ENCODE measurements at places on chromosomes 7 and 10. TPM values are rescaled to one million over a fixed set of nuclear protein-coding genes. Genes with fewer than 3 reads are reported as not detected.

The C10orf67 gene
- total RNA-seq: 0.23 TPM

The ZPBP gene
- total RNA-seq: not detected

DNA sequence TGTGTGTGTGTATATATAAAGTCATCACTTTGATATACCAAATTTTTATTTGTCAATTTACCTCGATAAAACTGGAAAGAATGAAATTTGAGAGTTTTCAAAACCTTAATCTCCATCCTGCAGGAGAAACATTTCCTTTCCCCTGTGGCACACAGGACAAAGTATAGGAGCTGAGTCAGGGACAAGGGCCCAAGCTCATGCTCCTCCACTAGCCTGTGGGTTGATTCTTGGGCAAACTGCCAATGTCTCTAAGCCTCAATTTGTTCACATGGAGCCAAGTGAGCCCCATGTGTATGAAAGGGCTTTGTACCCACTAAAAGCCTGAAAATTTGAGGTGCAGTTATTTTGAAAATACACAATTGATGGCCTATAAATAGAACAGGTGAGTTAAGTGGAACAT is 60.3 kb upstream of the IL6 start:
- no peak for DNase-seq

DNA sequence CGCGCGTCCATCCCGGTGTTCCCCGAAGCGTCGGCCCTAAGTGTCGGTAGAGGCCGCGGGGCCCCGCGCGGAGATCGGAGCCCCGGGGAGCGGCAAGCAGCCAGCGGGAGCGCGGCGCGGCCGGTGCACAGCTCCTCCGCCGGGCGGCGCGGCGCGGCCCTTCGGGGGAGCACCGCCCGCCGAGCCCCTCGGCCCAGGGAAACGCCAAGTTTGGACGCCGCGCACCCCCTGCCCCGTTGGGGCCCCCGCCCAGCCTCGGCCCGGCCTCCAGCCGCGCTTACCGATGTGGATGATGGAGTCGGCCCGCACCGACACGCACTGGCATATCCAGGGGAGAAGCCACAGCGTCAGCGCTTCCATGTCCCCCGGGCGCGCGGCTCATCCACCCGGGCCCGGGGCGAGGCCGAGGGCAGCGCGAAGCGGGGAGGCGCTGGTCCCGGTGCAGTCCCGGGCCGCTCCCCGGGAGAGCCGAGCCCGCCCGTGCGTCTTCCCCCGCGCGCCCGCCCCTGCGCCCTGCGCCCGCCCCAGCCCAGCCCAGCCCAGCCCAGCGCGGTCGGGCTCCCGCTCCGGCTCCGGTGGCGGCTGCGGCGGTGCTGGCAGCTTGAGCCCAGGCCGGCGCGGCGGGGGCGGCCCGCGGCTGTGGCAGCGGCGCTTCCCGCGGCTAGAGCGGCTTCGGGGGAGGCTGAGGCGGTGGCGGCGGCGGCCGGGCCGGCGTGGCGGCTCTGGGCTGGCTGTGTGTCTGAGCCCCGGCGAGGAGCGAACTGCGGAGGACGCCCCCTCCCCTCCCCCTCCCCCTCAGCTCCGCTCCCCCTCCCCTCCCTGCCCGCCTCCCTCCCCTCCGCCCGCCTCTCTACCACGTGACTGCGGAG is at the start of gene GRID1:
TSS of gene GRID1 (minus strand) at position 763 of the 869 bp plus-strand sequence.
- DNase-seq: peak; percentile 53

DNA sequence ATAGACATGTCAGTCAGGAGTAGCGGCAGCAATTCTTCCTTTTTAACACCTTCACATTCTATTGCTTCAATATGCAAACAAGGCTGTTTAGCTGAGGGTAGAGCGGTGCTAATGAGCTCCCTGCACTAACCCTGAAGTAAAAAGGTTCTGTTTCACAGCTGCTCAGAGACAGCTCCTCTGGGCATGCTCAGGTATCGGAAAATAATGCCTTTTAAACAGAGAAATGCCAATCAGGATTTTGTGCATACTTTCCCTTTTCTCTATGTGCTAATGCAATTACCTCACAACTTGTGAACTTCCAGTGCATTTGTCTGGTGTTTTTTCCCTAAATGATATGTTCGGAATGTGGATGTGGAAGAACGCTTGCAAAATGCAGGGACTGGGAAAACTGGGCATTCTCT is 307.7 kb upstream of the FZD8 start:
- DNase-seq: no peak

DNA sequence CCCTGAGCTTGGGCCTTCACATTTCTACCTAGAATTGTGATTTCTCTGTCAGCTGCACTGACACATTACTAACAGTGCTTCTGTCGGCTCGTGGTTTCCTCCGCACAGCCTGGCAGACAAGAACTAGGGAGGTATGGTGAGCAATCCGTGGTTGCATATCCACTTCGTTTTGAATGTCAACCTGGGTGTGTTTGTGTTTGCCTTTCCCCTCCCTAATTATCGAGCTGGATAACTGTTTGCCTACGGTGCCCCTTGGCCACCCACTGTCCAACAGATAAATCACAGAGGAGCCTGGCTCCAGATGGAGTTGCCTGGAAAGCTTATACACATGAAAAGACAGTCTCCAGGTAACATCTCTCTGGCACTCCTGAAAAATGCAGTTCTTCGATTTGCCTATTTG is 228.8 kb downstream of the TRIL start:
- DNase-seq: no peak

DNA sequence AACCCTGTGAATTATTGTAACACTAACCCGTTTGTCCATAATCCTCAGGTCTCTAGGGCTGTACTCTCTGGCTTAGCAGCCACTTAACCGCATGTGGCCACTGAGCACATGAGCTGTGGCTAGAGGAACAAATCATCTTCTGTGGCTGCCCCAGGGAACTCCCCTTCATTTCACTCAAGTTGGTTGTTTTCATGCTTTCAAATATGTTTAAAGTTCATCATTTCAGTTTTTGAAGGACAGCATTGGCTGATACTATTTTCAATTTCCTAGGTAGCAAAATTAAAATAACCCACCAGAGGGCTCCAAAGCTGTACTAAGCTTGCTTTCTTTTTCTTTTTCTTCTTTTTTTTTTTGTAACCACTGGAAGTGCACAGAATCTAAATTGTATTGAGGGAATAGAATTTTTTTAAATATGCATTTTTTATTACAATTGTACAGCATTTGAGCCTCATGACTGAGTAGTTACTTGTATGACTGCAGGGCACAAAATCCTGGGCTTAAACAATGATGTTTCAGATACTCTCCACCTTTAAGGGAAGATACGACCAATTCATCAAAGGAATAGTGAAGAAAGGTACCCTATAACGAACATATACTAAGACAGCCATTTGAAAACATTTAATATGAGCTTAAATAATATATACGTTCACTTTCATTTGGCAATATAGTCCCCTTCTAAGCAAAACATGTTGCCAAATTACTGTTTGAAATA is 38.6 kb downstream of the MRC1 start:
- DNase-seq: no peak

GRCh38 chr7:36742911-36743775 is 18.8 kb upstream of the AOAH start:
- DNase-seq: no peak

DNA sequence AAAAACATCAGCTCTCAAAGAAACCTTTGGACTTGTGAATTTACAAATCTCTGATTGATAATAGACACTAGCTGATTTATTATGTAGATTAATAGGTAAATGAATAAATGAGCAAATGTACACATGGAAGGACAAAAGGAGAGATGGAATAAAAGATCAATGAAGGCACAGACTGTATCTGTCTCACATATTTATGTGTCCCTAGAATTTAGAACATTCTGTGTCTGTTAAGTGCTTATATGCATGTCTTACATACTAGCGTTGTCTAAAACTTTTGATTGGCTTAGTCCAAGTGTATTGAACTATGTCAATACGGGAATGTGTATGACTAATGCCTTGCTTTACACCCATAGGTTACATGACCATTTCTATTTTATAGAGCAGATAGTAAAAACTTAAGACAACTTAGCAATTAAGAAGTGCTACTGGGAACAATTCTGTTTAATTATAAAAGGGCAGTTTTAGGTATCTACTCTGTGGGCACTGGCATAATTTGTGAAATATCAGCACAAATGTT is 140.3 kb downstream of the PLXDC2 start:
- DNase-seq: no peak

- no peak for DNase-seq
These were observed 84.9 kb upstream of the ADRB1 start for GRCh38 chr10:113958631-113959382.

DNA sequence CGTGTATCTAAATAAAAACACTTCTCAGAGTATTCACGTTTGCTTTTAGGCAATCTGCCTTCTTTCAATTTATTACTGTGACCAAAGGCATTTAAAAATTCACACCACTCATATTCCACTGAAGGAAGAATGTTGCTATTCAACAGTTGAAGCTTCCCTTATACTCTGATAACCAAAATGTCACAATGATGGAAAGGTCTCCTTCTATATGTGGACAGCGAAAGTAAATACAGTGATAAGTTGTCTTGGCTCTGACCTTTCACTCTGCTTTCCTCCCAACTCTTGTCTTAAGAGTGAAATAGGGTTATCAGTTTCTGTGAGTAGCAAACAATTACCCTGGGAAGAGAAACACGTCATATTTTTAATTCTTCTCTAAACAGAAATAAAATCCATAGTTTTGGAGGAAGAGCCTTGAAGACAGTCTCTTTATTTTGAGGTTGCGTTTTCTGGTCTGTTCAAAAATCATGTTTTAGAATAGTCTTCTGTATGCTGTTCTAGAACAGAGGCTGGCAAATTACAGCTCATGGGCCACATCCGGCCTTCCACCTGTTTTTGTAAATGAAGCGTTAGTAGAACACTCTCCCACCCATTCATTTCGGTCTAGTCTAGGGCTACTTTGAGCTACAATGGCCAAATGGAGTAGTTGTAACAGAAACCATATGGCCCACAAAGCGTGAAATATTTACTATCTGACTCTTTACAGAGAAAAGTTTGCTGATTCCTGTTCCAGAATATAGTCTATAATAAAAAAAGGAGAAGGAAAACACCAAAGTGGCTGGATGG is 41.3 kb downstream of the ETV1 start:
- no peak for DNase-seq

DNA sequence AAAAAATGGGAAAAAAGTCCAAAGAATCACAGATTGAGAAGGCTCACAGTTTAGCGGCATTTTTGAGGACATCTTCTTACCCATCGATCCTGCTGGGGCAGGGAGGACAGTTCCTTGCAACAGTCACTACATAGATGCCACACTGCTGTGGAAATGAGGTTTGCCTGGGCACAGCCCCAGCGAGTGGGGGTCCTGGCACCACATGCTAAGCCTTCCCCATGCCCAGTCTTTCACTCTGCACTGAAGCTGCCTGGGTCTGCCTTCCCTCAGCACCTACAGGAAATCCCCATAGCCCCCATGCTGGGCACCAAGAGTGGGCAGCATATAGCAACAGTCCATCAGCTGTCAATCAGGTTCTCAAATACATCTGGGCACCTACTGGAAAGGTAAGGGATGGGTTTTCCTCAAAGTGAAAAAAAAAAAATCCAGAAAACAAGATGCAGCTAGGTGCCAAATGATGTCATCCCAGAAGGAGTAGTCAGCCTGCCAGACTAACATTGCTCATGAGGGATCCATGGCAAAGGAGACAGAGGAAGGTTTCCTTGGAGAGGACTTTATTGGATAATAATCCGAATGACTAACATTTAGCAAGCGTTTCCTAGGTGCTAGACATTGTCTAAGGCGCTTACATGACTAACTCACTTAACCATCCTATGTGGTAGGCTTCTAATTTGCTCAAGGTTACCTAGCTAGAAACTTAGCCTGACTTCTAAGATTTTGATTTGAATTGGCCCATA is 125.7 kb upstream of the CXCL12 start:
- DNase-seq: no peak

DNA sequence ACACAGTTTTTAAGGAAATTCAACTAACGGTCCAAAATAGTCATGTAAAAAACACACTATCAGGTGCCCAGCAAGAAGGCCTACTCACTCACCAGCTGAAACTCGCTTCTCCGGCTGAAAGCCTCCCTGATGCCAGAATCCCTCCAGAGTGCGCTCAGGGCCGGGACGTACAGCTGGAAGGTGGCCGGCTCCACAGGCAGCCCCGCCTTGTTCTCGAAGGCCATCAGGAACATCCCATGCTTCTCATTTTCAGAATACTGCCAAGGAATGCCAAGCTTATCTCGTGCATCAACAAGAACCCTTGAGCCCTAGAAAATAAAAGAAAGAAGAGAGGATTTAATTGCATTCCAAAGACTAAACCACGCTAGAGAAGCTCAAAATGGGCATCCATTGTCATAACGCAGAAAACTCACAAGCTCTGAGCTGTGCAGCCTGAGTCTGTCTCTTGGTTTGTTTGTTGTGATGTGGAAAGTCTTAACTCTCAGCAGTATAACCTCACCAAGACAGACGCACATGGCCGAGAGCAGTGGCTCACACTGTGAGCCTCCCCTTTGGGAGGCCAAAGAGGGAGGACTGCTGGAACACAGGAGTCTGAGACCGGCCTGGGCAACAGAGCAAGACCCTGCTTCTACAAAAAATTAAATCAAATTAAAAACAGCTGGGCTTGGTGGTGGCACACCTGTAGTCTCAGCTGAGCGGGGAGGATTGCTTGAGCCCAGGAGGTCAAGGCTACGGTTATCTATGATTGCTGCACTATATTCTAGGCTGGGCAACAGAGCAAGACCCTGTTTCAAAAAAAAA is 49.1 kb downstream of the GNA12 start:
- no peak for DNase-seq

DNA sequence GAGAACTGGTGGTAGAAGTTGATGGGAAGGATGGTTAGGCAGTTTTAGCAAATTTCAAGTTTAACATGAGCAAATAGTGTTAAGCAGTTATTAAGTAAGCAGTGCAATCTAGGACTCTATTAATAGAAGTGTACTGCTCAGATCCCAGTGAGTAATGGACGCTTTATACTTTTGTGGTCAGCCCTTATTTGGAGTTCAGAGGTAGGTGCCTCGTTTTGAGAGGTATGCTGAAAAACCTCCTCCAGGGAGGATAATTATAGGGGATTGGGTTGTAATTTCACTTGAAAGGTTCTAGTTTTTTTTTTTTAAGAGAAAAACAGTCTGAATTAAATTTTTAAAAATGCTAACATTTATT is 33.5 kb upstream of the CCDC7 start:
- no peak for DNase-seq

GRCh38 chr7:141674171-141674671 is 27.7 kb downstream of the DENND11 start:
- no peak for DNase-seq

DNA sequence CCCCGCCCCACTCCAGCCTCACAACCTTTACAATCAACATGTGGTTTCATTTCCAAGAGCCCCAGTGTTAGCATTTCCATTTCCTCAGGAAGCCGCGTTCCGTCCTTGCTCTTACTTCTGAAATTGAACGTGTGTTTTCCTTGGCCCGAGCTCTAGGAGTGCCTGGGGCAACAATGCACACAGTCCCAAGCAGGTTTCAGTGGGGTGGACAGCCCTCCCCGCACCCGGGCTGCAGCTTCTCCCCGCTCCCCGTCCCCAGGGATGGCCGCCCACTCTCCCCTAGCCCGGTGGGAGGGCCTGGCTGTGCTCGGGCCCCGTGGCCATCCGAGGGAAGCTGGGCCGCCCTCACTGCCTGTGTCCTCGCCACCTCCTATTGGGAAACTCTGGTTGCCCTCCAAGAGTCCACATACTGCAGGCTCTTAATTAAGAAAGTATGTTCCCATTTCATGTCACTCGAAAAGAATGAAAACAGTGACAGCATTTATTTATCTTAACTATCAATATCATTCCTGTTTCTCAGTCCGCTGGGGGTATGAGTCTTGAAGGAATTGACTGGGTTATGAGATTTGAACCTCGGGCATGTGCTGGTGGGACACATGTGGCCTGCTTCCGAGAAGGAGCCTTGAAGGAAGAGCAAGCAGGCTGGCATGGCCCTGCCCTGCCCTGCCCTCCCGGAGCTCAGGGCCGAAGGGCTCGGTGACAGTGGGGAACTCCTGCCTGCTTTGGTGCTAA is 163.8 kb downstream of the GRK5 start:
- no peak for DNase-seq
